ENCODE measurements at places on chromosomes 3 and 15. TPM values are rescaled to one million over a fixed set of nuclear protein-coding genes. Genes with fewer than 3 reads are reported as not detected.

The CPNE9 gene
- total RNA-seq = 7.8 TPM

The IQCB1 gene
- total RNA-seq = 31.8 TPM

The SPRED1 gene
- 44.1 TPM for total RNA-seq

The UPK1B gene
- total RNA-seq = 0.66 TPM

The GOLGA8N gene
- 0.50 TPM for total RNA-seq

The ISLR gene
- total RNA-seq = not detected

The CCR9 gene
- total RNA-seq = not detected

The HEMK1 gene
- total RNA-seq = 8.5 TPM

The PIERCE2 gene
- total RNA-seq = 3.8 TPM

The SNTN gene
- total RNA-seq = not detected

The PYGO1 gene
- 0.52 TPM for total RNA-seq

The LRRC31 gene
- not detected for total RNA-seq

The SUSD5 gene
- 4.3 TPM for total RNA-seq

The SSUH2 gene
- total RNA-seq = 2.3 TPM

The MYEF2 gene
- 60.7 TPM for total RNA-seq

The GOLGA8H gene
- 1.2 TPM for total RNA-seq

The A4GNT gene
- total RNA-seq = not detected

The CRBN gene
- 32.6 TPM for total RNA-seq
